ENCODE measurements at places on chromosomes 4 and X. TPM values are rescaled to one million over a fixed set of nuclear protein-coding genes. Genes with fewer than 3 reads are reported as not detected.

DNA sequence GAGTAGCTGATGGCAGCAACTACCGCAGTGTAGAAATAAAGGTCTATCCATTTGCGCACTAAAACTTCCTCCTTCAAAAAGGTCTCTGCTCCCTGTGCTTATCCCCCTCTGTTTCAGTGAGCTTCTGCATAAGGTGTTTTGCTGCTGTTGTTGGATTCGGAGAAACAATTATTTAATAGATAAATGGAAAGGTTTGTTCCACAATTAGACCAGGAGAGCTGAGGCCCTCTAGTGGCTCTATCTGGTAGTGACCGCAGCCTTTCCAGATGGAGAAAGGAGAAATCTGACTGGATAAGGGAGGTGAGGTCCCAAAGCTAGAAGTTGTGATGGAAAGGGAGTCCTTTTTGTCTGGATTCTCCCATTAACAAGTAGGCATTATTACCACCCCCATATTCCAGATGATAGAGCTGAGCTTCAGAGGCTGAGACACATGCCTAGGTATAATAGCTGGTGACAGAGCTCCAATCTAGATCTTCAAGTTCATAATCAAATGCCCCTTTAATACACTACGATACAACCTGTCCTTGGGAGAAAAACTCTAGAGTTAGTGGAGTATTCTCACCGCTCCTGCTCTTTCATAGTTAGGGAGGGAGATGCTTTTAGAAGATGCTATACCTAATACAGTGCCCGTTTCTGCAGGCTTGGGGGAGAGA, 5.1 kb upstream of the GABRQ start:
- no peak overlapping the region for H3K27ac ChIP-seq
- H3K36me3 ChIP-seq, result no peaks in the 10 kb centered on the region
- H3K4me1 ChIP-seq, result no peaks in the 10 kb centered on the region
- peaks cover 5% of the 10 kb centered on the region for H3K27me3 ChIP-seq

Gene PWWP3B
- 15.2 TPM for total RNA-seq

GRCh38 chr4:10590896-10591295, 93.7 kb downstream of the CLNK start:
- H3K27ac ChIP-seq, result no peak overlapping the region
- H3K4me3 ChIP-seq, result no peak overlapping the region
- no peaks in the 10 kb centered on the region for H3K4me1 ChIP-seq
- no peaks in the 10 kb centered on the region for H3K27me3 ChIP-seq

Gene PNMA6A
- 0.17 TPM for total RNA-seq

DNA sequence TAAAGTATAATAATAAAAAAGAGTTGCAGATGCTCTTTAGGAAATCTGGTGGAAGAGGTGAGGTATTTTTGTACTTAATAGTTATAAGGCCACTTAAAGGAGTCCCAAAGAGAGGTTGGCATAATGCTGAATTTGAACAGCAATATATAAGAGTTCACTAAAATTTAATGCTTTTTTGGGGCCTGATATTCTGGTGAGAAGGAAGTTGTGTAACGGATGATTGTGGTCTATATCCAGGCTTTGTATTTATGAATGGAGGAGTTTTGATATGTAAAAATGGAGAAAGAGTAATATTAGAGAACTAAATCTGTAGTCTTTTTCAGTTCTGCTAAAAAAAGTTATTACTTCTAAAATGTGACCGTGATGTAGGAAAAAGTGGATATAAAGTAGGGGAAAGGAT, 20.4 kb downstream of the BMP2K start:
- no peak overlapping the region for H3K27ac ChIP-seq
- DNase-seq, result no peak
- H3K36me3 ChIP-seq, result no peaks in the 10 kb centered on the region
- H3K4me3 ChIP-seq, result no peak overlapping the region

GRCh38 chr4:2902126-2902525, 58.5 kb downstream of the ADD1 start:
- no peaks in the 10 kb centered on the region for H3K27me3 ChIP-seq
- H3K36me3 ChIP-seq, result peaks cover 100% of the 10 kb centered on the region
- H3K27ac ChIP-seq, result no peak overlapping the region
- no peak for DNase-seq

Gene MAGEA8
- total RNA-seq, result not detected
